ENCODE measurements at places on chromosomes 11 and 22. TPM values are rescaled to one million over a fixed set of nuclear protein-coding genes. Genes with fewer than 3 reads are reported as not detected.
A peak's percentile ranks its signal among the peaks of the same experiment; 100 is the strongest.

GRCh38 chr22:17705546-17705945 is 67.0 kb downstream of the BCL2L13 start:
- DNase-seq: peak; percentile 25

UCP3 gene
- not detected for total RNA-seq

UCP2 gene
- 22.7 TPM for total RNA-seq

DNA sequence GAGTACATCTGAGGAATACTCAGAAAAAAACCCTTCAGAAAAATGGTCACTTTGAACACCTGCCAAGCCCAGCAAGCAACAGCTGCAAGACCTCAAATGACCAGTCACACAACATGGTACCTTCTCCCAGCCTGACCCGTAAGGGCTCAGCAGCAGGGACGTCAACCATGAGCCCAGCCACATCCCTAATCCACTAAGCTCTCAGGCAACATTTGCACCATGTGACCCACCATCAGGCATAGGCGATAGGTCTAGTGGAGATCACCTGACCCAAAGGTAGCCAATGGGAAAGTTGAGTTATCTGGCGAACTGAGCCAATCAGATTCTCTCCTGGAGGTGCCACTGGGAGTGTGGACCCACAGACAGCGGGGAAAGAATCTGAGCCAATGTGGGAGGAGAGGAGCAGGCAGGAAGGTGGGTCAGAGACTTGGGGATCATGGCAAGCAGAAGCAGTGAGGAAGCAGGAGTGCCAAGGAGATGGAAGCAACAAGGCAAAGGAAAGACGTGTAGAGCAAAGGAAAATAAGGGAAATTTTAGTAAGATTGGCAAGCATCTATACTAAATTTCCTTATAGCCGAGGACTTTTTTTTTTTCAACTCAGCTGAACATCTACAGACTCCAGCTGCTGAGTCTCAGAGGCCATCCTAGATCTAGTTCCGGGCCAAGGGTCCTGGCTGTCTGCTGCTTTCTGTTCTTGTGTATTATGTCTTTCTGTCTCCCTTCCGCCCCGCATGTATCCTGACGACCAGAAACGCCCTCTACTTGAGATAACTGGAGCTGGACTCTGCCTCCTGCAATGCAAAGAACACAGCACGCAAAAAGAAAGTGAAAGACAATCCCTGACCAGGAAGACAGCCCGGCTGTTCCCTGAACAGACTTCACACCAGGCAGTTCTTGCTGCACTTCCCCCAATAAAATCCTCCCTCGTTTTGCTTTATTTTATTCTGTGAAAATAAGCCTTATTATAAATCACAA is 11.0 kb upstream of the PLAAT2 start:
- peak; percentile 47 for DNase-seq

DNA sequence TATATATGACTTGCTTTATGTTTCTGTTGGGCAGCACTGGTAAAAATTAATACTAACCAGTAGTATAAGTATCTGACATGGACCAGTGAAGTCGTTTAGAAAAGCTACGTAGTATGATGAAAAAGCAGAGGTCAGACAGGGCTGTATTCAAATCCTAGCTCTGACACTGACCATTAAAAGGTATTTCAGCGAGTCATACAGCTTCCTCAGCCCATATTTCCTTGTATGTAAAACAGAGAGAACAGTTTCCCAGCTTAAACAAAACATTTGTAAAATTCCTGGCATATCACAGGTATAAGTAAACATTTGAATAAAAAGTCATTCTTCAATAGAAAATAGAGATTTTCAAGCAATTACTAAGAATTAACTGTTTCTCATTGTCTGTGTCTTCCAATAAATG is 4.2 kb downstream of the NOX4 start:
- peak; percentile 0 for DNase-seq

DNA sequence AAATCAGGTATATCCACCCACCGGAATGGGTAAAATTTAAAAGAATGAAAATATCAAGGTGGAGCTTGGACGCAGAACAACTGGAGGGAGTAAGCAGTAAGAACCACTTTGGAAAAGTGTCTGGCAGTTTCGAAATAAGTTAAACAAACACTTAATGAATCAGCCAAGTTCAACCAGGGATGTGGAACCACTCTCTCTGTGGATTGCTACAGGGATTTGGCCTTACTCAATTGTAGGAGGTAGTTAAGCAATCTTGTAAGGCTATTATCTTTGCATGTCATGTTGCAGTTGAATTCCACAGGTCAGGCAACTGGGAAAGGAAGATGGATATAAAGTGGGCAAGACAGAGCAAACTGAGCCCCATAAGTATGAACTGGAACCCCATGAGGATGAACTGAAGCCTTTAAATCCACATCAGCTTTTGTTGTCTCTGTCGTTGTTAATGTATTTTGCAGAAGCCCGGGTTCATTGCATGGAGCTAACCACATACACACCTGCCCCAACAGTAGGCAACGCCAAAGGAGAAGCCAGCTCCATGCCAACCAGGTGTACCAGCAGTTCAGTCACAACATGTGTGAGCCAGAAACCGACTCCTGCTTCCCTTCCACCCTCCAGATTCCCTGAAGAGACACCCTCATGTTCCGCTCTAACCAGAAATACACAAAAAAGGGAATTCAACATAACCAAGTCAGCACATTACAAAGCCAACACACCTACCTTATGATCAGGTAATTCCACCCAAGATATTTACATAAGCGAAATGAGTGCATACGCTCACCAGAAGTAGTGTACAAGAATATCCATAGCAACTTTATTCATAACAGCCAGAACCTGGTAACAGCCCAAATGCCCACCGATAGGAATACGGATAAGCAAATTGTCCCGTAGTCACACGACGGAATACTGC is 8.0 kb upstream of the SLC43A3 start:
- peak; percentile 40 for DNase-seq

DNA sequence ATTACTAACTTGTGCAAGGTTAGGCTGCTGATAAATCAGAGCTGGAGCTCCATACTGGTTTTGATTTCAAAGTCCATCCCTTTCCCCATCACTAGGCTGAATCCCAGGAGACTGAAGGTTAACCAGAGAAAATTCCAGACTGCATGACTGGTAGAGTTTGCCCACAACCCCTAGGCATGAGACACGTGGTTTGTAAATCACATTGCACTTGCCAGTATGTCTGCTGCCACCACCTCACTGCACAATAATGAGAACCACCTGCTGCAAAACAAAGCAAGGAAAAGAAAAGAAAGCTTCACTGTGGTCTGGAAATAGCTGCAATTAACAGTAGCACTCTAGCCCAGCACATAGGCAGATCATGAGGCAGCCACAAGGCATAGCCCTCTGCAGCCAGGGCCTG is 67.6 kb upstream of the NTM start:
- no peak for DNase-seq

DNA sequence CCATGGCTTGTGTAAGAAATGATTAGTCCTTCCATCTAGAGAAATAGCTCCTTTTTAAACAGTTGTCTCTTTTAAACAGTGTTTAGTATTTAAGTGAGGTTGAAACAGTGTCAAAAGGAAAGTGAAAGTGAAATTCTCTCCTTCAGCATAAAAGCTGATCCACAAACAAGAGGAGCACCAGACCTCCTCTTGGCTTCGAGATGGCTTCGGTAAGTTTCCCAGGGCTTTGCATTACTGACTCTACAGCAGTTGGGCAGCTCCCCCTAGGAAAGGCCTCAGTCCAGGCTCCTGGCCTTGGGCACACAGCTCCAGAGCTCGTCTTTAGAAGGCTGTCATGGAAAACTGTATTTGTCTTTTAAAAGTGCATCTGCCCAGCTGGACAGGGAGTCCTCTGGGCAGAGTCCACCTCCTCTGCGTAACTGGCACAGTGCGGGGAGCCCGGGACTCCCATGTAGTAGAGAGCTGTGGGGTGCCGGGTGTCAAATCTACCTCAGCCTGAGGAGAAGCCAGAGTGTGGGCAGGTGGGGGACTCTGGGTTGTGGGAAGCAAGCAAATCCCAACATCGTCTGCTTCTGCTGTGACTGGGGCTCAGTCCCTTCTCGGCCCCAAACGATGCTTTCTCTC is at the start of gene PLAAT4:
PLAAT4 (plus strand) TSS at position 140 of the 624 bp plus-strand sequence; CDS start at position 201, 61 bp downstream.
- peak; percentile 35 for DNase-seq

GRCh38 chr11:58707767-58708166 is 24.0 kb downstream of the GLYAT start:
- no peak for DNase-seq

GRCh38 chr22:40542821-40543540 is 93.5 kb downstream of the MRTFA start:
- no peak for DNase-seq

DNA sequence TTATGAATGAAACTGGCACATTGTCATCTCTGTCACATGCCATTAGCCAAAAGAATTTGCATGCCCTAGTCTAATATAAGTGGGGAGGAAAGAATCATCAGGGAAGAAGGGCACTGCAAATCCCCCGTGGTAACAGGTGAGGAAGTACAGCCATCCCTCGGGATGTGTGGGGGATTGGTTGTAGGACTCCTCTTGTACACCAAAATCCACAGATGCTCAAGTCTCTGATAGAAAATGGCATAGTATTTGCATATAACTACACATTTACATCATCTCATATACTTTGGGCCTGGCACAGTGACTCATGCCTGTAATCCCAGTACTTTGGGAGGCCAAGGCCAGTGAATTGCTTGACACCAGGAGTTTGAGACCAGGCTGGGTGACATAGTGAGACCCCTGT is 109.7 kb downstream of the HIPK3 start:
- no peak for DNase-seq

PGM2L1 gene
- 0.17 TPM for total RNA-seq

- peak; percentile 14 for DNase-seq
These were observed 17.5 kb downstream of the IL17RA start for GRCh38 chr22:17102297-17102667.

DNA sequence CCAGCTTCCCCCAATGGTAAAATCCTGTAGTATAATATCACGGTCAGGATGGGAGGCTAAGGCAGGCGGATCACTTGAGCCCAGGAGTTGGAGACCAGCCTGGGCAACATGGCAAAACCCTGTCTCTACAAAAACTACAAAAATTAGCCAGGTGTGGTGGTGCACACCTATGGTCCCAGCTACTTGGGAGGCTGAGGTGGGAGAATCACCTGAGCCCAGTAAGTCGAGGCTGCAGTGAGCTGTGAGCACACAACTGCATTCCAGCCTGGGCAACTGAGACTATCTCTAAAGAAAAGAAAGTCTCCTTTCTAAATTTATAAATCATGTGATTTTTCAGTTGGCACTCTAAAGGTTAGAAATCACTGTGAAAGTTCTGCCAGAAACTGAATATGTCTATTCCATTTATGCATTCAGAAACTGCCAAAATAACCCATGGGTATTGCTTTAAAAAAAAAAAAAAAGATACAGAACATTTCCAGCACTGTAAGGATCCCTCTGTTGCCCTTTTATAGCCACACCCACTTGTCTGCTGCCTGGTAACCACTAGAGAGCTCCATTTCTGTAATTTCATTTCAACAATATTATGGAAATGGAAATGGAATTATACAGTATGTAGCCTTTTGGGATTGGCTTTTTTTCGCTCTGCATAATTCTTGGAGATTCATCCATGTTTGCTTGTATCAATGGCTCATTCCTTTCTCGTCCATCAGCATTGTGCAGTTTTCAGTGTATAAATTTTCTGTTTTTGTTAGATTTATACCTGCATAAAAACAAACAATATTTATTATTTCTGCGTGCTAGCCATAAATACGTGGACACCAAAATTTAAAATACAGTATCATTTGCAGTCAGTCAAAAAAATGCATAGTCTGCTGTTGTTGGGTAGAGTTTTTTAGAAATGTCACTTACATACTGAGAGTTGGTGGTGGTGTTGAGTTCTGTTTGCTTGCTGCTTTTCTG is 9.4 kb downstream of the CDC45 start:
- peak; percentile 18 for DNase-seq

- DNase-seq: no peak
These were observed at the start of gene MPPED1 for GRCh38 chr22:43411869-43412807. MPPED1 (plus strand) TSS chr22:43412014; CDS start chr22:43424986, 12,972 bp downstream.

DNA sequence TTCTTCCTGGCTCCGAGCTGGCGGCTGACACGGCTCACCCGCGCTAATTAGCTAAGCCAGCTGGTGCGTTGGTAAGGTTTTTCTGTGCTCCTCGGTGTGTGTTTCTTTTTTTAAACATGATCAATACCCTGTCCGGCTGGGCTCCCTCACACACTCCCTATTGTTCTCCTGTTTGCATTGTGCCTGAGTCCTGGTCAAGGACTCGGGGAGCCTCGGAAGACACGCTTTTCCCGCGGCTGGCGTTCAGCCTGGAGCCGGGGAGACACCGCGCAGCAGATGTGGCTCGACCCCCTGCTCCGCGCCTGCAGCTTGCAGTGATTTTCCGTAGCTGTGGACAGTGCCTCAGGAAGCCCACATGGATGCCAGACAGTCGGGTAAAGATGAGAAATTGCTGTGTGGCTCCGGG is 454.9 kb upstream of the CADM1 start:
- no peak for DNase-seq

- no peak for DNase-seq
These were observed 976 bp downstream of the DEPDC7 start for GRCh38 chr11:33016654-33017053.

MAPK8IP2 gene
- 5.5 TPM for total RNA-seq

KCNK4 gene
- total RNA-seq: not detected

OR51E2 gene
- not detected for total RNA-seq

- no peak for DNase-seq
These were observed at the start of gene DESI1 for GRCh38 chr22:41620589-41621098. DESI1 (minus strand) TSS chr22:41621043; CDS start chr22:41620839, 204 bp downstream.
